ENCODE measurements at places on chromosomes 5 and 9.

- no peak for DNase-seq
Measured at GRCh38 chr5:108487951-108488350, 106.1 kb upstream of the FBXL17 start.

DNA sequence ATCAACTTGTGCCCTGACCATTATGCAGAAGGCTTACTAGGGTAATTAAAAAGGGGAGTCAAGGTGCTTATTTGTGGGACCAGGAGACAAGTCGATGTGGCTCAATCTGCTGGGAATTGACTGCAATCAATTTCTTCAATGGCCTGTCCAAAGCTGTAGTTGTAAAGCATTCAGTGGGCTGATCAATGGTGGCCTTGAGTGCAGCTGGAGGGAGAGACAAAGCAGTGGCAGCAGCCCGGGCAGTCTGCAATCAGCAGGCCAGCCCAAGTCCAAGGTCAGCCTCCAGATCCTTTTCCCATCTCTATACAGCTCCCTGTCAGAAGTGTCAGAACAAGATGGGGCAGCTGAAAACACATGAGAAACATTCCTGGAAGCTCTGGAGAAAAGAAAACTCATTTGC is 51.0 kb upstream of the BRINP1 start:
- no peak for DNase-seq

DNA sequence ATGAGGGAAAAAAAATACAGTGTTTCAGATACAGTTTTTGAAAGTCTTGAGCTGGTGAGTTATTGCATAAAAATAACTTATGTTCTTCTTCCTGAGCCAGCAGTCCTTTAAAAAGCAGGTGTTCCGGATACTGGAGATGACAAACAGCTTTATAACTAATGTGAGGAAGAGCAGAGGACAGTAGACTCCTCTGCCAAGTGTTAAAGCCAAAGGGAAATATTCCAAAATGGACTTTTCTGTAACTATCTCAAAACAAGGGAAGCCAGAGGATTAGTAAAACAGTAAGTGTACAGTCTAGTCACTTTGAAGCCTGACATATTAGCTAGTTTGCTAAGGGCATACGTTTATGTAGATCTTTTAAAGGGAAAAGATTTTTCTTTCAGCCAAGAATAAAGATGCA is 11.0 kb upstream of the SNCAIP start:
- no peak for DNase-seq

DNA sequence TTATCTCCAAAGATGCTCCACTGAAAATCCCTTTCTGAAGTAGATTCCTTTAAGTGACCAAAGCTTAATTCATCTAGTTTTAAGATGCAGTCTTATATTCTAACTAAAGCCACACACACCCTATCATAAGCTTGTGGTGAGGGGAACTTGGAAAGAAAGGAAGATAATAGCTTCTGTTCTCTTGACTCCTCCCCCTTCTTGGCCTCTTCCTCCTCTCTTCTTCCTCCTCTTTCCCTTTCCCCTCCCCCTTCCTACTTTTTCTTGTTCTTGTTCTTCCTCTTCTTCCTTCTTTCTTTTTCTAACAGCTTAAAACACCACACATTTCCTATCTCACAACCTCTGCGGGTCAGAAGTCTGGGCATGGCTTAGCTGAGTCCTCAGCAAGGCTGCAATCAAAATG is 23.5 kb downstream of the IL7R start:
- no peak for DNase-seq

DNA sequence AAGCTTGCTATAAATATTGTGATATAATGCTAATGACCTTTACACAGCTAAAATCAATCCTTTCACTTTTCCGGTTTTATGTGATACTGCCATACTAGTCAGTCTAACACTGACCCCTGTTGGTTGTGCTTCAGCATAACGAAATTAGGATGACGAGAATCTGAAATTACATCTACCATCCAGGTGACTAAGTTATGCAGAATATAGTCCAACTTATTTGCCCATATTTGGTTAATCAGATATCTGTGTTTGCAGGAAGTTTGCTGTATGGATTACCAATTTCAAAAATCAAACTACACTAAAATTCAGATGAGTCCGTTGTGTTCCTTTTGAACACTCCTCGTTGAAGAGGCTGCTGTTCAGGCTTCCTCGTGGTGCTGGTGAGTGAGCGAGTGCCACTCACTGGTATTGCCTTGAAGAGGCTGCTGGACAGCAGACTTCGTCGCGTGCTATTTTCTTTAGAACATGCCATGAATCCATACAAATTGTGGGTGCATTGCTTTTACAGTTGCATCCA is 32.5 kb downstream of the TENT4A start:
- peak; percentile 45 for DNase-seq

GRCh38 chr9:77679088-77679487 is 31.0 kb upstream of the GNA14 start:
- DNase-seq = no peak

GRCh38 chr9:89615661-89616060 is 10.8 kb downstream of the GADD45G start:
- no peak for DNase-seq

DNA sequence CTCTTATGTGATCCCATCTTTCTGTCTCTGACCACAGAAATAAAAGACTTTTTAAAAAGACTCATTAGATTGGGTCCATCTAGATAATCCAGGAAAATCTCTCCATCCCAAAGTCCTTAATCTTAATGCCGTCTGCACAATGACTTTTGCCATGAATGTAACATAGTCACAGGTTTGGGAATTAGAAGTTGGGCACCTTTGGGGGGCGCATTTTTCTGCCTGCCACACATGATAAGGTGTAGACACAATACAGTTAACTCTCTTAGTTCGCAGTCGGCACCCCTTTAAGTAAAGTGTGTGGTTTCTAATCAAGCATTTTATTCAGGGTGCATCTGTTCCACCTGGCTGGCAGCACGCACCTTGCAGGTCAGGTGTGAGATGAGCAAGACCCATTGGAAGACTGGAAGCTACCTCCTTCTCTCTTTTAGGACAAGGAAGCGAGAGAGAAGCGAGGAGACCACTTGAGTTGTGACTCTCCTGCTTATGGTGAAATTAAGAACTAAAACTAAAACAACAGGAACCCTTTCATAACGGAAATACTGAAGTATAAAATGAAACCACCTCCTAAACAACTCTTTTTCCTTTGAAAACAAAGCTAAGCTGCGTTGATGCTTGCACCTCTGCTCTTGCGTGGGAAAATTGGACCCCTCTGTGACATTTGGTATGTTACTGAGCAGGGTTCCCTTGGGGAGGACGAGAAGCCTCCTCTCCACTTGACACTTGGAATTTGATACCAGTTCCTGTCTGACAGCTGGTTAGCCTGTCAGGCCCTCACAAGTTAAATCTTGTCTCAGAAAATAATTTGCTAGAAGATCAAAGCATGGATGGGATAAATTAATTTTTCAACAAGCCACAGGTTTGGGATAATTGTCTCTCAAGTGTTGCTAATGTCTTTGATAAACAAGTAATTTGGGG is 304.6 kb upstream of the DMRT1 start:
- no peak for DNase-seq

DNA sequence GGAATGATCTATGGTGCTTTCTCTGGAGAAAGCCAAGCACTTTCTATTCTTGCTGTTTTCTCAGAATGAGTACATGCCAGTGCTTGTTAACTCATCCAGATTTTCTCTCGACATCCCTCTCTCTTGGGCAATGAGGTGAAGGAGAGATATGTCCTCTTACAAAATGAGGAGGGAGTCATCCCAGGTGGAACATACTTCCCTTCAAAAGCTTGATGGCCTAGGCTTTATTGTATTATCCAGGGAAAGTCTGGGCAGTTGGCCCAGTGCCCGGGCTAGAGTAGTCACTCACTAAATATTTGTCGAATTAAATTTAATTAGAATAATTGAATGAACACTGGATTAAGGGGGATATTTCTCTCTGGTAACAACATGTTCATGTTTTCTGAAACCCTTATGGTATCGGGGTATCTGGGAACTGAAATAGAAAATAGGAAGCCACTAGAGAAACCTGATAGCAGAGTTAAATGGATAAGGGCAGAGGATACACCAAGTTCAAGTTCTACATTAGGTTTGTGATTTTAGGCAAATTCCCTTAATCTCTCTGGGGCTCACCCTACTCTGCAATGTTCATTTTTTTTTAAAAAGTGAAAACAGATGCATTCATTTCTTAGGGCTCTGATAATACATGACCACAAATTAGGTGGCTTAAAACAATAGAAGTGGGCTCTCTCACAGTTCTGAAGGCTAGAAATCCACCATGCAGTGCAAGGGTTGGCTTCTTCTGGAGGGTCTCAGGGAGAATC is 99.6 kb downstream of the LIFR start:
- DNase-seq = no peak

GRCh38 chr5:39205550-39205949 is 13.8 kb downstream of the FYB1 start:
- DNase-seq = no peak

GRCh38 chr5:54785729-54786591 is 199.4 kb downstream of the ESM1 start:
- DNase-seq = no peak

DNA sequence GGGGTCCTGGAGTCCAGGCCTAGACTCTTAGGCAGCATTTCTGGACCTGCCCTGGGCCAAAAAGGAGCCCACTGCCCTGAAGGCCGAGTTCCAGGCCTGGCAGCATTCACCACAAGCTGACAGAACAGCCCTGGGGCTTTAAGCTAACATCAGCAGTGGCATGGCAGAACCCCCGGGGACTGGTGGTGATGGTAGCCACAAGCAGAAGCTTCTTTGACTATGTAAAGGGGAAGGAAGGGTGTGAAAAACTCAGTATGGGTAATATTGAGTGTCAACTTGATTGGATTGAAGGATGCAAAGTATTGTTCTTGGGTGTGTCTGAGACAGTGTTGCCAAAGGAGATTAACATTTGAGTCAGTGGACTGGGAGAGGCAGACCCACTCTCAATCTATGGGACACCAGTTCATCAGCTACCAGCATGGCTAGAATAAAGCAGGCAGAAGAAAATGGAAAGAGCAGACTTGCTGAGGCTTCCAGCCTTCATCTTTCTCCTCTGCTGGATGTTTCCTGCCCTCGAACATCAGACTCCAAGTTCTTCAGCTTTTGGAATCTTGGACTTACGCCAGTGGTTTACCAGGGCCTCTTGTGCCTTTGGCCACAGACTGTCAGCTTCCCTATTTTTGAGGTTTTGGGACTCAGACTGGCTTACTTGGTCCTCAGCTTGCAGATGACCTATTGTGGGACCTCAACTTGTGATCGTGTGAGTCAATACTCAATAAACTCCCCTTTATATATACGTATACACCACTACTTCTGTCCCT is 661.0 kb upstream of the C9orf72 start:
- no peak for DNase-seq

DNA sequence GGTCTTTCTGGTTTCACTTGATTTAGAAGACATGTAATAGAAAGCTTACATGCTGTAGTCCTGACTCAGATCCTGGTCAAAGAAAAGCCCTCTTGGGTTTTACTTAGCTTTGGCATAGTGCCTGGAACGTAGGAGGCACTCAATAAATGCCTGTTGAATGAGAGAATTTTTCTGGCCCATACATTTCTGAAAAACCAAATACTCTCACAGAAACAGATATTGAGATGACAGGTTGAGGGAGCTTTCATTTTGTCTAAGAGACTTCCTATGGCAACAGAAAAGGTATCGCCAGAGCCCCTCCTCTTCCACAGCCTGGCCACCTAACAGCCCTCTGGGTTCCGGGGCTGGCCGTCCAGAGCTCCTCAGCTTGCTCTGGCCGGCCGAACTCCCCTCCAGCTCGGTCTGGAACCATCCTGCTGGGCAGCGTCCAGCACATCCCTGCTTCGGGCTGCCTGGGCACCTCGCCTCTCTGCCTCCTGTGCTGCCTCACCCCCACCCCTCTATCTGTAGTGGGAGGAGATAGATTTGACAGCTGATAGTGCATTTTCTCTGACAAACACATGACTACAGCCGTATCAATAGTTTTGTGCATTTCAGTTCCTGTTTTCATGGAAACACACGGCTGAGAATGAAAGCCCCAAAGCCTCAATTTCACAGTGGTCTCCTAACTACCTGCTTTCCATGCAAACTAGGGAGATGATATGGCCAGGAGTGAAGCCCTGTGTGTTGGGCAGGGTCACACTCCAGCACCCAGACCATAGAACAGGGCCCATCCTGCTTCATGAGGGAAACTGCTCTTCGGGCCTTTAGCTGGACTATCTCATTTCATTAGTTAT is 1.1 kb downstream of the IL4 start:
- peak; percentile 96 for DNase-seq

GRCh38 chr9:117938086-117938485 is 233.9 kb downstream of the TLR4 start:
- no peak for DNase-seq

DNA sequence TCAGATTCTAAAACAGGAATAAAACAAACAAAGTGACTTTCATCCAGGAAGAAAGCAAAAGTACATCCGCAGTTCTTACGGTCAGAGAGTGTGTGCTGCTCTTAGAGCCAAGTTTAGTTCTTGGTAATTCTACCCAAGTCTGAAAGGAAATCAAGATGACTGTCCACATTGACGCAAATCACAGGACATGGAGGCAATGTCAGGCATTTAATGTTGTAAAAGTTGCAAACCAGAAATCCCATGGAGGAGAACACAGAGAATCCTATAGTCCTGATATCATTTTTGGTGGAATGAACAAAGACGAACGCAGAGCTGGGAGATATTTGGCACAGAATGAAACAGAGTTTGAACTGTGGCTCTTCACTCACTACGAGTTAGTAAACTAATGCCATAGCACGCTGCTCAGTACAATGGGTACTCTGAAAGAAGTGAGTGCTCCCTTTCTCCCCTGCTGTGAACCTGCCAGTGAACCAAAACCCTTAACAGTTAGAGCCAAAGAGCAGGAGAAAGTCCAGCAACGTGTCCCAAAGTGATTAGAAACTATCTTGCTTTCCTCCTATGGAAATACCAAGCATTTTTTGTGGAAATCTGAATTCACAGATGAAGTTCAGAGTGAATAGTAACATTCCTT is 74.3 kb downstream of the MUSK start:
- DNase-seq = no peak

DNA sequence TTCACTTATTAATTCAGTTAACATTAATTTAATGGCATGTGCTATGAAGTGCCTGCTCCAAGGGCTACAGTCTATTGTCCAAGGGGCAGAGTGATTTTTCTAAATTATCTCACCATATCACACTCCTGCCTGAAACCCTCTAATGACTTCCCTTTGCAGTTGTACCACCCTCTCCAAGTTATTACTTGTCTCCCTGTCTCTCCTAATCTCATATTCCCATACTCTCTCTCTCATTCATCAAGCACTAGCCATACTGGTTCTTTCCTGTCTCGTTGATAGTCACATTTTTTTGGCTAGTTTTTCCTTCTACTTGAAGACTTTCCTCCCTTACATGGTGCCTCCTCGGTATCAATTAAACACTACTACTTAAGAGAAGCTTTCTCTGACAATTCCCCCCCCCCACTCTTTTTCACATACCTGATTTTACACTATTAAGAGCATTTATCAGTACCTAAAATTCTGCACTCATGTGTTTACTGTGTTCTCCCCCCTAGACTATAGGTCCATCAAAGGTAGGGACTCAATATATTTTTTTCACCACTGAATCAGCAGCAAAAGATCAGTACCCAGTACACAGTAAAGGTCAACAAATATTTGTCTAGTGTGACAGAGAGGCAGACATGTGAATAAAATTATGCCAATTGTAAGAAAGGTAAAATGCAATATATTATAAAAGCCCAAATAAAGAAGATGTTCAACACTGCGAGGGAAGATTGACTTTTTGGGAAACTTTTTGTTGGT is 19.0 kb downstream of the RICTOR start:
- no peak for DNase-seq

- no peak for DNase-seq
Measured at GRCh38 chr9:131407717-131408195, 13.9 kb downstream of the PRRC2B start.
